Aorta (tissue), 5 donors: ENCODE measurements at places on chromosomes 4 and X. TPM values are rescaled to one million over a fixed set of nuclear protein-coding genes. Genes with fewer than 3 reads are reported as not detected.

Gene TEX13C
- not detected for total RNA-seq

Gene PNMA3
- total RNA-seq, result 0.13 TPM

Gene C4orf36
- total RNA-seq, result 1.2 TPM

Gene ARHGAP36
- not detected for total RNA-seq
